ENCODE measurements at places on chromosomes 6 and 20.

GRCh38 chr20:49411221-49411925 is 71.1 kb downstream of the KCNB1 start:
- DNase-seq = no peak

GRCh38 chr6:83781506-83781905 is 71.7 kb upstream of the RIPPLY2 start:
- no peak for DNase-seq

DNA sequence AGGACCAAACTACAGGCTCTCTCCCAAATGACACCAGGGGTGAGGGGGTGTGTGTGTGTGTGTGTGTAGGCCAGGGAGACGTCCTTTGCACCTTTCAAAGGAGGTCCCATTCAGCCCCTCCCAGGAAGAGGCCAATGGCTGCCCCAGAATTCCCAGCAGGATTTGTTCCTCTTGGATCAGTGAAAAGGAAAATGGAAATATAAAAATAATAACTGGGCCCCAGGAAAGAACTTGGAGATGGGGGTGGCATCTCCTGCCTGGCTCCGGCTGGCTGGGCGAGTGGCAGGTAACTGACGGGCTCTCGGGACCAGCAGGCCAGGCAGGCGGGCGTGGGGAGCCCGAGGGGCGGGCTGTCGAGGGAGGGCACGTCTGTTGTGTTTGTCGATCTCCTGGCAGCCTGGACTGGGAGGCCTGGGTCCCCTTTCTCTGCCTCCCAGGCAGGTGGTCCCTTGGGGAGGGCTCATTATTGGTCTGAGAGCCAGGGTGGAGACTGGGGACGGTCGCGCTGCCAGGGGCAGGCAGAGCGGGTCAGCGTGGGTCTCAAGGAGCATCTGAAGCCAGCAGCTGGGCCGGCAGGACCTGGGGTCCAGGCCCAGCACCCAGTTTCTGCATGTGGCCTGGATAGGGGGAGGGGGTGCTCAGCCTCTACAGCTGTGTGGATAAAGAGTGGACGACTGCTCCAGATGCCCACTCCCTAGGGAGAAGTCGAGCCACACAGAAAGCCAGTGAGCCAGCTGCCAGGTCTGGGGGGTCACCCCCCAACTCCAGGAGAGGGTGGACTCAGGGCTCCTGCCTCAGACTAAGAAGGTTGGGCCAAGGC is 3.1 kb downstream of the NOL4L start:
- no peak for DNase-seq

- DNase-seq = no peak
Observed at GRCh38 chr6:35663447-35664235, 25.1 kb downstream of the FKBP5 start.

GRCh38 chr6:143164565-143165105 is 103.9 kb downstream of the AIG1 start:
- no peak for DNase-seq

DNA sequence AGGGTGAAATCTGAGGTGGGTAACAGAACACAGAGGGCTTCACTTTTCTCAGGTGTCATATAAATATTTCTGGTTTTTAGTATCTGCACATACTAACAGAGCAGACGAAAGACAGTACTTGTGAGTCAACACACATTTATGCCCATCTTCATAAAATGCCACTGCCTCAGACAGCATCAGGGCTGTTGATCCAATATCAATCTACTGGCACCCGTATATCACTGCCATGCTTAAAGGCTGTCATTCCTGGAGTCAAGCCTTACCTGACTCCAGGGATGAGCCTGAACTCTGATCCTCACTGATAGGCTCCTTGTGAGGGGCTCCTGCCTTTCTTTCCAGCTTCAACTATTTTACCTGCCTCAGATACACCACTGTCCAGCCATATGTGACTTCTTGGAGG is 595.7 kb downstream of the TFAP2B start:
- DNase-seq = no peak

- no peak for DNase-seq
Observed at GRCh38 chr6:19552076-19552475, 285.1 kb upstream of the ID4 start.

DNA sequence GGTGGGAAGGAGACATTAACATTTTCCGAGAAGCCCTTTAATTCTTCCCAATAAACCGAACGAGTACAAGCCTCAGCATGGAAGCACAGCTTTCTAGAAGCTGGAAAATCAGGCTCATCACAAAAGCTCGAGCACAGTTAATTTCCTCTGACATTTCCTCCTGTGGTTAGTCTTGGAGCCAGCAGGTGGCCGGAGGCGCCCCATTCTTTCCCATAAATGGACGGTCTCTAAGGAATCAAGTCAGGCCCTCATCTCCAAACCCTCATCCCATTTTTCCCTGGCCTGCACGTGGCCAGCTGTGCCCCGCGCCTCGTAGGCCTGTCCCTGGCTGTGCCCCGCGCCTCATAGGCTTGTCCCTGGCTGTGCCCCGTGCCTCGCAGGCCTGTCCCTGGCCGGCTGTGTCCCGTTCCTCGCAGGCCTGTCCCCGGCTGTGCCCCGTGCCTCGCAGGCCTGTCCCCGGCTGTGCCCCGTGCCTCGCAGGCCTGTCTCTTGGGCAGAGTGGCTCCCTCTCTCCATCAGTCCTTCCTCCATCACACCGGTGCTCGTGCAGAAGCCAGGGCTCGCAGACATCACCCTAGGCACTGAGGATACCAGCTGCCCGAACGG is 19.7 kb upstream of the NTSR1 start:
- DNase-seq = no peak

GRCh38 chr6:98946266-98946878 is 1.4 kb downstream of the FBXL4 start:
- DNase-seq = no peak

DNA sequence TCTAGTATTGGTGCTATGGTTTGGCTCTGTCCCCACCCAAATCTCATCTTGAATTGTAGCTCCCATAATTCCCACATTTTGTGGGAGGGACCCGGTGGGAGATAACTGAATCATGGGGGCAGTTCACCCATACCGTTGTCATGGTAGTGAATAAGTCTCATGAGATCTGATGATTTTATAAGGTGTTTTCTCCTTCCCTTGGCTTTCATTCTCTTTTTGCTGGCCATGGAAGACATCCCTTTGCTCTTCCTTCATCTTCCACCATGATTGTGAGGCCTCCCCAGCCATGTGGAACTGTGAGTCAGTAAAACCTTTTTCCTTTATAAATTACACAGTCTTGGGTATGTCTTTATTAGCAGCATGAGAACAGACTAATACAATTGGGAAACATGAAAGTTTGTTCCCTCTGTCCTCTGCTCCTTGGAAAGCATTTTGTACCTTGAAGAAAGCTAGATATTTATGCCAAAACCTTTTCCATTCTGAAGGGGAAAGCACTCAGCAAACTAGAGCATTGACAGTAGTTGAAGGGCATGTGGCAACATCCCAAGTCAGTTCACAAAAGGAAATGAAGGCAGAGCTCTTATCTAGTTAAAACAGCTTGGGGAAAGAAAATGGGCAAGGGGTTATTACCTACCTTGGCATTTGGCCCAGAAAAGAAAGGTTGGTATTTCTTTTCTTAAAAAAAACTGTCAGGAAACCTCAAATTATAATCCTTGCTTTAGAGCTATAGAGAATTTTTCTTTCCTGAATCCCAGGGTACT is 10.7 kb upstream of the TNFAIP3 start:
- DNase-seq = no peak
